ENCODE measurements at places on chromosomes 2 and 18.
A peak's percentile ranks its signal among the peaks of the same experiment; 100 is the strongest.

DNA sequence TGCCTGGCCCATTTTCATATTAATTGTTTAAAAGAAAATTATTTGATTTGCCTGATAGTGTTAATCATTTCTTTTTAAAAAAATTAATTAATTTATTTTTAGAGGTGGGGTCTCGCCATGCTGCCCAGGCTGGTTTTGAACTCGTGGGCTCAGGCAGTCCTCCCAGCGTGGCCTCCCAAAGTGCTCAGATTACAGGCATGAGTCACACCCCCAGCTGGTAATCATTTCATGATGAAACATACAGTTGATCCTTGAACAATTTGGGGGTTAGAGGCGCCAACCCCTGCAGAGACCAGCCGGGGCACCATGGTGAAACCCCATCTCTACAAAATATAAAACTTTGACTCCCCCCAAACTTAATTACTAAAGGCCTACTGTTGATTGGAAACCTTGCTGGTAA lies 7.9 kb downstream of the GPN1 start:
- no peak for DNase-seq

GRCh38 chr18:48740851-48741485 lies 202.1 kb downstream of the CTIF start:
- DNase-seq: no peak

DNA sequence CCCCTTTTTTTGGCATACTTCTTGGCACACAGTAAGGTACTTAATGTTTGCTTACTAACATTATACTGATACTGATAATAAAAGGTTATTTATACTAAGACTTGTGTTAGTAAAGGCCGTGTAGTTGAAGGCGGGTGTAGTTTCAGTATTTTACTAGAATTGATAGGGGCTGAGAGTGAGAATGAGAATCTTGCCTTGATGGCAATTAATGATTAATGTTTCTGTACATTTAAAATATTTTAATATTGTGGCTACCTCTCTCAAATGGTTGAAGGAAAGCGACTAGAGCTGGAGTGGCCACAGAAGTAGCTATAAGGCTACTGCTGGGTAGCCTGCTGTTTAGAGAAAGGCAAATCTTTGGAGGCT lies 29.3 kb downstream of the PELI1 start:
- no peak for DNase-seq

GRCh38 chr2:9937258-9937657 lies 14.2 kb upstream of the GRHL1 start:
- no peak for DNase-seq

- DNase-seq: peak; percentile 22
Observed at GRCh38 chr2:190344276-190344827, 963 bp downstream of the INPP1 start.

GRCh38 chr18:55268151-55268601 lies 308.9 kb upstream of the CCDC68 start:
- no peak for DNase-seq

- DNase-seq: no peak
Observed at GRCh38 chr18:46332921-46333341, 228.7 kb downstream of the HAUS1 start.

- DNase-seq: no peak
Observed at GRCh38 chr18:36350839-36351469, 53.4 kb downstream of the FHOD3 start.

DNA sequence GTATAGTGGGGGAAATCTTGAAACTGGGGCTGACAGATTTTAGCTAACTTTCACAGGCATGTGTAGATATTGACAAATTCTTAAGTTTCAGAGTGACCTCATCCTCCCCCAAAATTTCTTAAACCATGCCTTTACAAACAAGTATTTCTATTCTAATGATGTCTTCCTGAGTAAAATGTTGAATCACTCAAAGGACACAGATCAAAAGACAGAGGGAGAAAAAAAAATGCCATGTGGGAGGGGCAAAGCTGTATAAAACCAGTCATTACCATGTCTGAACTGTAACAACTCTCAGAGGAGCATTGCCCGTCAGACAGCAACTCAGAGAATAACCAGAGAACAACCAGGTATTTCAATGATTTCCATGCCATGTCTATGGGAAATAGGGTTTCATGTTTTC lies at the start of gene SERPINB2:
SERPINB2 (plus strand) TSS at position 282 of the 400 bp plus-strand sequence. CDS start 3,740 bp downstream, outside the sequence.
- no peak for DNase-seq

GRCh38 chr2:147927053-147927588 lies 82.3 kb downstream of the ACVR2A start:
- no peak for DNase-seq

GRCh38 chr2:211755187-211755586 lies 783.4 kb downstream of the ERBB4 start:
- no peak for DNase-seq

GRCh38 chr2:73994178-73994831 lies 9.6 kb downstream of the TET3 start:
- no peak for DNase-seq

DNA sequence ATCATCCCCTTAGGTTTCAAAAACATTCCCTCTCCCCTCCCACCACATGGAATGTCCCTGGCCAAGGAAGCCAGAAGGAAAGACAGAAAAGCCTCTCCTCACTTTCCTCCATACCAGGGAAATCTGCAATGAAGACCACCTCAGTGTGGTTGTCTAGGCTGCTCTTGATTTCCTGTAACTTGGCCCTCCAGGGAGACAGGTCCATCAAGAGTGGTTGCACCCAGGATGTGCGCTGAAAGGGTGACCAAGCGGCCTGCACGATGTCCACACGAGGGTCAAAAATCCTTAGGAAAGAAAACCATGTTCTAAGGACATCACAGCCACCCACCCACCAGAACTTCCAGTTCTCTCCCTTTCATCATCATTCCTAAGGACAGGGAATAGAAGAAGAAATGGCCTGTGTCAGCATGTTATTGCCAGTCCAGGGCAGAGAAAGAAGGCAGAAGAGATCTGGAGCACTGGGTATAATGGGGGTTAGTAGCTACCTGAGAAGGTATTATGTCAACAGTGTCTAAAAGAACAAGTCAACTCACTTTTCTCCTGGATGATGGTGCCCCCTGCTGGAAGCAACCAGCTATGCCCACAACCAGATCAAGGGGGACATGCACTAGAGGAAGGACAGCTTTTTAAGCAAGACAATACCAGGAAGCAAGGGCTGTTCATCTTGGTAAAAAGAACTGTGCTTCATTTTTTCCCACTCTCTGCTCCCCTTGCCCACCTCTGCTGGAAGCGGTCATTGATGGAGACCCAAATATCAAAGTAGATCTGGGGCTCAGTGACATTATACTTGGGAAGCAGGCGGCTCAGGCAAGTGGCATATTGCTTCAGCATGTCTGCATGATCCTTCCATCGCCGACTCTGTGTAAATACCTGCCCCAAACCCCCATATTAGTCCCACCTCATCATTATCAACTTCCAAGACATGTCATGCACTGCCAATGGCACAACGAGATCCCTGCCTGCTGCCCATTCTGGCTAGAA lies 9.3 kb downstream of the GGCX start:
- DNase-seq: peak; percentile 53

DNA sequence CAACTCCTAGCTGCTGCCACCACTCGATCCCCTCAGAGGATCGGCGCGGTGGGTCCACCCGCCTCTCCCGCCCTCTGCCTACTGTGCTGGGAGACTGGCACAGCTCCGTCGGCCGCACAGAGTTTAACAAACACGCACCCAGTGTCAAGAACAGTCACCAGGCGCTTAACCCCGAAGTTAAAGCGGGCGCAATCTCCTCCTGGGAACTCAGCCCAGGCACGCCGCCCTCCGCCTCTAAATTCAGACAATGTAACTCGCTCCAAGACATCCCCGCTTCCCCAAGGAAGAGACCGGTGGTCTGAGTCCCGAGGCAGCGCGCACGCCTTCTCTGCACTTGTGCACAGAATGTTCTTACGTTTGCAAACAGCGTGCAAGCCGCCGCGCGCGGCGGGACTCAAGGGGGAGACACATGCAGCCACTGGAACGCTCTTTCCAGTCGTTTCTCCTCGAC lies 533 bp downstream of the CXCR4 start:
- peak; percentile 59 for DNase-seq

DNA sequence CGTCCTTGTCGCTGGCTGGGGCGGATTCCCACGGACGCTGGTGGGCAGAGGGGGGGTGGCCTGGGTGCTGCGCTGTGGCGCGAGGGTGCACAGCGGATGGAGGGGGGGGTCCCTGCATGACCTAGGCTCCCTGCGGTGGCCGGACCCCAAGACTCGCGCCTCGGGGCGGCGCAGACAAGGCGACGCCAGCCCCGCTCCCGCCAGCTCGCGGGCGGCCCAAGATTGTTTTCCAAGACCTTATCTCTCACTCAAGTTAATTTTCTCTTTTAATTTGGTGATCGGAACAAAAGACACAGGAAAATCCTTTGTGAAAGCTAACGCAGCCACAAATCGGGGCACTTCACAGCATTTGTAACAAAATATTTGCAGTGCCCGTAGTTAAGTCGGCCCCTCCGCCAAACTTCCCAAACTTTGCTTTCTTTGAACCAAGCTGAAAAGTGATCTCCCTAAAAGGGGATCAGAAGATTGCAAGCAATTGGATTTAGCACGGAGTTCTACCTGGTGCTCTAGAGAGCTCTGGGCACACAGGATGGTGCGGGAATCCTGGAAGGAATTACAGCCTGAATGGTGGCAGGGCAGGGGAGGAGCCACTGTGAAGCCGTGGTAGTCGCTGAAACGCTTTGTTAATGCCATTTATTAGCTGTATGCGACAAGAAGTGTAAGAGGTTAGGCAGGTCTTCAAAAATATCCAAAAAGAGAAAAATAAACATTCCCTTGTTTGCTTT lies 4.8 kb upstream of the ID2 start:
- no peak for DNase-seq

- DNase-seq: no peak
Observed at GRCh38 chr2:53740170-53740569, 27.4 kb upstream of the CHAC2 start.

- DNase-seq: no peak
Observed at GRCh38 chr2:68414876-68415275, 49.8 kb downstream of the PLEK start.

GRCh38 chr2:190819840-190820301 lies 60.8 kb upstream of the GLS start:
- DNase-seq: no peak

- no peak for DNase-seq
Observed at GRCh38 chr2:207228402-207228801, 62.7 kb upstream of the KLF7 start.

GRCh38 chr18:9322744-9323143 lies 11.8 kb upstream of the TWSG1 start:
- DNase-seq: no peak

DNA sequence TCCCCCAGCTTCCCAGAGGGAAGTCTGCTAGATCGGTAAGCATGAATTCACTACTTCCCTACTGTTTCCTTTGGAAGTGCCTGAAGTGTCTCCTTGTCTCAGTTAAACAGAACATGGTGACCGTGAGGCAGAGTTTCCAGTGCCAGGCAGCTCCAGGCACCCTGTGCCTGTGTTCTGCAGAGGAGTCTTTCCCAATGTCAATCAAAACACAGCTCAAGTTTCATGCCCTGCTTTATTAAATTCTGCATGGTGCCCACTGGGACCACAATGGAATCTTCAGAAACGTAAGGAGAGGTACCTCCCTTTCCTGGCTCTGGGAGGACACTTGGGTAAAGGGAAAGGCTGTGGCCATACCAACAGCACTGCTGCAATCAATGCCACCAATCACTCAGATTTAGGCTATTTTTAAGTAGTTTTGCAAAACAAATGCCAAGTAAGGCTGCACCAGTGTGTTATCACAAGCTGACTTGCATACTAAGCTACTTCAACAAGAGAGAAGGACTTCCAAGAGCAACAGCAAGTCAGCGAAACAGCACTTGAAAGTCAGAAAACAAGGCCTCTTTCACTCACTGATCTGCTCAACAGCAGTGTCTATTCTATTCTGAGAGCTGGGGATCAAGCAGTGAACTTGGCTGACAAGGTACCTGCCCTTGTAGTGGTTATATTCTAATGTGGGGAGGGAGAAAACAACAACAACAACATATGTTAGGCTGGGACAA lies 14.9 kb downstream of the LPIN2 start:
- no peak for DNase-seq

DNA sequence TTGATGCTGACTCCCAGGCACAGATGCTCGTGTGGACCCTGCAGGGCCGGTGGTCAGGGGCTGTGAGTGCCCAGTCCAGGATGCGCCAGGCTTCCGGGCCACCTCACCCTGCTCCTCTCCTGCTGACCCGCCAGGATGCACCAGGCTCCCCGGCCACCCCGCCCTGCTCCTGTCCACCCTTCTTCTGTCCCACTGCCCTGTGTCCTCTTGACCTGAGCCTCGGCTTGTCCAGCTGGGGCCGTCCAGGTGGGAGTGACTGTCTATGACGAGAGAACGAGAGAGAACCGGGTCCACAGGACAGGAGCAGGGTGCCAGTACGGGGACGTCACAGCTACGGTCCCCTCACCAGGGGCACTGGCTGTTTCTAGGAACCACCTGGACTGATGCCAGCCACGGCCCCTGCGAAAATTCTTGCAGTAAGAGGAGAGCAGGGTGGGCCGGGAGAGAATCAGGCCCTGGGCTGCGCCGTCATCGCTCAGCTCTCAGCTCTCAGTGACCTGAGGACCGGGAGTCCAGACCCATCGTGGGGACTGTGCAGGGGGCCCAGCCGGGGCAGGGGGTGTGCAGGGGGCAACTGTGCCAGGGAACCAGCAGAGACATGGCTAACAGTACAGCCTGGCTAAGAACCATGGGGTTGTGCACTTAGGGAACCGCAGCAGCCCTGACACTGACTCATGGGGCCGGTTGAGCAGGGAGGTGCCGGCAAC lies 12.9 kb upstream of the NFATC1 start:
- DNase-seq: no peak

- no peak for DNase-seq
Observed at GRCh38 chr18:31064130-31064529, 21.6 kb upstream of the DSC3 start.

DNA sequence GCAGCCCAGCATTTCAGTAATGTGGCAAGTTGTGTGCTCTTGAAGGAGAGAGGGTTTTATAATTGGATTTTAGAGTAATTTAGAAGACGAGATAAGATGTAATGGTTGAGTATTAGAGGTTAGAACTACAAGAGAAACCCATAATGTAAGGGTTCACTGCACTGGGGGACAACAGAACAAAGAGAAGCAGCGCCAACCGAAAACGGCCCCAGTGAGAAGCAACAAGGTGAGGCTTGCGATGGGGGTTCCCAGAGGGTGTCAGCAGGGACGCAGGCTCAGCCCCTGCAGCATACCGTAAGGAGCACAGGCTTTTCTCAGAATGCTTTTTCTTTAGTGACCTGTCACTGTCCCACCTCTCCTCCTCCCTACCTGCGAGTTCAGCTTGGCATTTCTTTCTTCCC lies 183.9 kb upstream of the ETAA1 start:
- no peak for DNase-seq

GRCh38 chr2:217790195-217790594 lies 212.6 kb downstream of the TNS1 start:
- no peak for DNase-seq

GRCh38 chr2:71498261-71498701 lies 44.9 kb downstream of the DYSF start:
- DNase-seq: no peak

Measured in NCI-H510A (cell line).